MCF 10A (cell line): ENCODE measurements at places on chromosomes 16 and 17. TPM values are rescaled to one million over a fixed set of nuclear protein-coding genes. Genes with fewer than 3 reads are reported as not detected.

MYH2 gene
- not detected in 2 replicates for total RNA-seq

ZG16B gene
- total RNA-seq: 4.0 and 6.9 TPM in 2 replicates

TEKT1 gene
- total RNA-seq: 0.27 TPM in 1 of 2 replicates, not detected in the other

TEX14 gene
- total RNA-seq: 0.07 TPM in 1 of 2 replicates, not detected in the other

IGSF6 gene
- not detected in 2 replicates for total RNA-seq

FADS6 gene
- not detected in 2 replicates for total RNA-seq

GRCh38 chr17:34713687-34714086, 134.3 kb downstream of the TMEM132E start:
- DNase-seq: no peak

DNA sequence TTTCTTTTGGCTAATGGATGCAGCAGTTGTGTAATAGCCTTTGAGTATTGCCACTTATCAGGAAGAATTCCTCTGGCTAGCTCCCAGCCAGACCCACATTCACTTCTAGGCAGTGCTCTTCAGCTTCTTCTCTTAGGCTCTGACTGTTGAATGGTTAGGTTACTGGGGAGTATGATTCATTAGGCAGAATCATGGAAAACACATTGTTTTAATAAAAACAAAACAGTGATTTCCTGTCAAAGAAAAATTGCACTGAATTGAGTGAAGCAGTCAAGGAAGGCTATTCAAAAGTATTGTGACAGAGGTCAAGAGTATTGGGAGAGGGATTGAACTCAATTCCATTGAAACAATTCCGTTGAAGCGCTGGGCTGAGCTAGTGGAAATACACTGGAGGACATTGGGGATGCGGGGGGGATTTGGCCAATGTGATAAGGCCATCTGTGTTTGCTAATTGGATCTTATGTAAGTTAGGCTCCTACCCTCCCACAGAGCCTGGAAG, 68.0 kb downstream of the CNTNAP4 start:
- DNase-seq: peak; percentile 75

DNA sequence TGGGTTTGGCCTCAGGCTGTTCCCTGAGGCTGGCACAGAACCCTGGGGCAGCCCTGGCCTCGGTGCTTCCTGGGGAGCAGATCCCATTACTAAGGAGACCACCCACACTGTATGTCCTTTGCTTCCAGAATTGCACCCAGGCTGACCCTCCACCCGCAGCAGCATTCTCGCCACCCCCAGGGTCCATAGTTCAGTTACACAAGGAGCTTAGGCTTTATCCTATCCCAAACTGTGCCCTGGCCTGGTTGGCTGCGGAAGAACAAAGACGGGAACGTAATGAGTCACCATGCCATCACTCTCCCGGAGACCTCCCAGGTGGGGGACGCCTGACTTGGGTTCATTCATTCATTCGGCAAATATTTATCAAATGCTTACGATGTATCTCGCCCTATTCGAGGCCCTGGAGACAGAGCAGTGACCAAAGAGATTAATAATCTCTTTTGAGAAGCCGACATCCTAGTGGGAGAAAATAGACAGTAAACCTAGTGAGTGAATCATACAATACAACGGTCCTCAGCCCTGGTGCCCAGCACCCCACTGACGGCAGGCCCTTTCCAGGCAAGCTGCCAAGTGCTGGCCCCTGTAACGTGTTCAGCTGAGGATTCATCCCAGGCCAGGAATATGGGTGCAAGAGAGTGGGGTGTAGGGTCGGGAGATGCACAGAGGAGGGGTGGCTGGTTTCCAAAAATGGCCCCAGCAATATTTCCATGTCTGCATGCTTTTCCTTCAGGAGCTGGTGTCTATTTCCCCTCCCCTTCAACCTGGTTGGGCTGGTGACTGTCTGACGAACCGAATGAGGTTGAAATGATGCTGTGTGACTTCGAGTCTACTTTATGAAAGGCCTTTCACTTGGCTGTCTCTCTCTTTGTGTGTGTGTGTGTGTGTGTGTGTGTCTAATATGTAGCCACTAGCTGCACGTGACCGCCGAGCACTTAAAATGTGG, 134.2 kb downstream of the MGAT5B start:
- peak; percentile 84 for DNase-seq

GRCh38 chr16:17835118-17835876, 364.5 kb upstream of the XYLT1 start:
- no peak for DNase-seq

GRCh38 chr16:53949715-53950410, 245.9 kb downstream of the FTO start:
- DNase-seq: no peak

- no peak for DNase-seq
Measured at GRCh38 chr17:41415411-41415810, 9.0 kb downstream of the KRT37 start.

DNA sequence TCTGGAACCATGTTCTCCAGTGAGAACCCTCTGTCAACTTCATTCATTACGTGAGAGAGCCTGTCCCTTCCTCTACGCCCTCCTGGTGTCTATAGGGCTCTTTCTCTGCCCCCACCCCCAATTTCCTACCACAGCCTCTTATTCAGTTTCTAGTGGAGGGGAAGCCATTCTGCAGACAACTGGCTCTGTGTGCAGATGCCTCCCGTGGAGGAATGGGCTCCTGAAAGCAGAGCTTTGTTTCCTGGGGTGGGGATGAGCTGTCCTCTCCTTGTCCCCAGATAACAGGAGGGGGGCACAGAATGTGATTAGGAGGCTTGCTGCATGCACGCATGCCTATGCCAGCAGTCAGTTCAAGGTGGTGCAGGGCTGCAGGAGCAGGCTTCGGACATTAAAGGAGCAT, 31.6 kb downstream of the MMP15 start:
- no peak for DNase-seq
